HepG2 (cell line): ENCODE measurements at places on chromosomes 7 and 10. TPM values are rescaled to one million over a fixed set of nuclear protein-coding genes. Genes with fewer than 3 reads are reported as not detected.

GRCh38 chr7:47581804-47582763, at the start of gene TNS3:
Gene TNS3 (minus strand): TSS chr7:47582111. CDS start chr7:47439636, 142,475 bp downstream.
- H3K4me3 ChIP-seq = peak within 1 kb of the TSS; percentile 89
- no peaks in the 10 kb centered on the region for H3K27me3 ChIP-seq
- H3K27ac ChIP-seq = peak within 1 kb of the TSS; percentile 82
- peaks cover 56% of the 10 kb centered on the region for H3K4me1 ChIP-seq
- no peak for DNase-seq
- peaks cover 1% of the 10 kb centered on the region for H3K36me3 ChIP-seq

DNA sequence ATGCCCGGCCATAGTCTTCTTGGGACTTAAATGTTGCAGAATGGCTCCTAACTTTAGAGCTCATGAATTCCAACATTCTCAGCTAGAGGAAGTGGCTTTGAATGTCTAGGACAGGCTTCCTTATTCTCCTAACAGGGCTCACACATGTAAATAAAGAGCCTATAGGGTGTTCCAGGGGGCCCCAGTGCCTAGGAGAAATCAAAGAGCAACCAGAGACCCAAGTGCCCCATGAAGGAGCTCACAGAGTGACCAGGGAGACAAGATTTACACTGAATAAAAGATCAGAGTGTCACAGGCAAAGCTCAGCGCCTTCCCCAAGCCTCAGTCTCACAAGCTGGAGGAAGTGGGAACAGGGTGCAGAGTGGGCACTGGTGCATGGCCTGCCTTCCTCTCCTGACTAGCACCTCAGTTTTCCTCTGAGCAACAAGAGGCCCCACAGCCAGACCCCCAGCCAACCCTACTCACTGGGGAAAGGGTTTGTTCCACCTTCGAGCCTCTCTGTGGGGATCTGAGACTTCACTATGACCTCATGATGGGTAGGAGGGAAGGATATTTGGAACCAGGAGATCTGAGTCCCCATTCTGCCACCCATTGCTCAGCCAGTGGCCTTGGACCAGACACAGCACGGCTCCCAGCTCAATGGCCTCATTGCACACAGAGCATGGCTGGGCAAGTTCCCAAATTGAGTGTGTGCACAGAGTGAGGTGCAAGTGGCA, 16.0 kb downstream of the TMEM273 start:
- no peak for DNase-seq
- H3K27ac ChIP-seq = no peak overlapping the region
- H3K36me3 ChIP-seq = no peaks in the 10 kb centered on the region

DNA sequence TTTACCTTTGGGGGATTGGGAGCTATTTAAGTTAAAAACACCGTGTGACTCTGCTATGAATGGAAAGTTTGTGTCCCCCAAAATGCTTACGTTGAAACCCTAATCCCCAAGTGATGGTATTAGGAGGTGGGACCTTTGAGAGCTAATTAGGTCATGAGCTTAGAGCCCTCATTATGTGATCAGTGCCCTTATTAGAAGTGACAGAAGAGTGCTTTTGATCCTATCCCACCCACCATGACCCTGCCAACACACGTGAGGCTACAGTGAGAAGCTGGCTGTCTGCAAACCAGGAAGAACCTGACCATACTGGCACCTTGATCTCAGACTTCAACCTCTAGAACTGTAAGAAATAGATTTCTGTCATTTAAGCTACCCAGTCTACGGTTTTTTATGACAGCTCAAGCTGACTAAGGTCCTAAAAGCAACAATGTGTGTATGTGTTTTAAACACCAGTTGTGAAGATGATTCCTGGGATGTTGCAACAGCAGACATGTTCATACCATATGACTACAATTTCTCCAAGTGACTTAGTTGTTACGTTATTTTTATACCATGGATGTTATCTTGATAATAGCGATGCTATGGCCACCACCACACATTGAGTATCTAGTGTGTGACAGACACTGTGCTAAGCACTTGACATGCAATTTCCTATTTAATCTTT, 124.4 kb downstream of the PIP4K2A start:
- no peak overlapping the region for H3K27ac ChIP-seq
- H3K4me3 ChIP-seq = no peak overlapping the region
- no peaks in the 10 kb centered on the region for H3K4me1 ChIP-seq
- H3K27me3 ChIP-seq = no peaks in the 10 kb centered on the region
- peaks cover 2% of the 10 kb centered on the region; the same call in 1 of the 2 replicates for H3K36me3 ChIP-seq

DNA sequence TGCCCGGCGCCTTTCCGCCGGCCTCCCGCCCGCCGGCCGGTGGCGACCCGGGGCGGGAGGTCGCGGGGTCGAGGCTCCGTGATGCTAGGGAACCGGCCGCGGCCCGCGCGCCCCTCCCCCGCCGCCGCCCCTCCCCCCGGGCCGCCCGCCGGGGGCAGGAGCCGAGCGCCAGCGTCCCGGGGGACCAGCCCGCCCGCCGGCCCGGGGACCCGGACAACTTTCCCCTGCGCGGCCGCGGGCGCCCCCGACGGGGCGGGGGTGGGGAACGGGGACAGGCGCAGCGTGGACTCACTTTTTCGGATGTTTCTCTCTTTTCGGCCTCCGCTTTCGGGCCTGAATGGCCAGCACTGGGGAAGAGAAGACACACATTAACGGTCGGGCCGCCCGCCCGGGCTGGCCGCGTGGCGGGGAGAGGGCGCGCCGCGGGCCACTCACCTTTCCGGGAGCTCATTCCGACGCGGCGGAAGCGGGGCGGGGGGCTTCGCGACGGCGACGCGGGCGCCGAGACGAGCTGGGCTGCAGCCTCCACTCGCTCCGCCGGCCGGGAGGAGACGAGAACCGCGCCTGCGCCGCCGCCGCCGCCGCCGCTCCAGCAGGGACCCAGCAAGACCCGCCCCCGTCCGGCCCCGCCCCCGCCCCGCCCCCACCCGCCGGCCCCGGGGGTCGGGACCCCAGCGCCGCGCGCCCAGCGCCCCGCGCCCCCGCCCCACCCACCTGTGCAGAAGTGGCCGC, at the start of gene SRPK2:
TSS of gene SRPK2 (minus strand) at position 566 of the 732 bp plus-strand sequence.
- H3K27me3 ChIP-seq = no peaks in the 10 kb centered on the region
- H3K36me3 ChIP-seq = no peaks in the 10 kb centered on the region
- H3K4me3 ChIP-seq = peak within 1 kb of the TSS; percentile 97
- peaks cover 26% of the 10 kb centered on the region for H3K4me1 ChIP-seq

GRCh38 chr7:135714534-135715009, 13.4 kb downstream of the SLC13A4 start:
- no peaks in the 10 kb centered on the region for H3K36me3 ChIP-seq
- peaks cover 13% of the 10 kb centered on the region for H3K4me1 ChIP-seq
- H3K4me3 ChIP-seq = no peak overlapping the region

Gene DLX5
- not detected in 2 replicates for total RNA-seq

Gene EVX1
- total RNA-seq = not detected in 2 replicates

Gene EDRF1
- 24.9 and 26.7 TPM in 2 replicates for total RNA-seq

Gene ATAD1
- total RNA-seq = 23.2 and 28.2 TPM in 2 replicates

Gene GBX1
- total RNA-seq = not detected in 2 replicates

Gene ATG9B
- not detected in 2 replicates for total RNA-seq

Gene CFTR
- not detected in 2 replicates for total RNA-seq
